ENCODE measurements at places on chromosomes 11 and 22. TPM values are rescaled to one million over a fixed set of nuclear protein-coding genes. Genes with fewer than 3 reads are reported as not detected.

DNA sequence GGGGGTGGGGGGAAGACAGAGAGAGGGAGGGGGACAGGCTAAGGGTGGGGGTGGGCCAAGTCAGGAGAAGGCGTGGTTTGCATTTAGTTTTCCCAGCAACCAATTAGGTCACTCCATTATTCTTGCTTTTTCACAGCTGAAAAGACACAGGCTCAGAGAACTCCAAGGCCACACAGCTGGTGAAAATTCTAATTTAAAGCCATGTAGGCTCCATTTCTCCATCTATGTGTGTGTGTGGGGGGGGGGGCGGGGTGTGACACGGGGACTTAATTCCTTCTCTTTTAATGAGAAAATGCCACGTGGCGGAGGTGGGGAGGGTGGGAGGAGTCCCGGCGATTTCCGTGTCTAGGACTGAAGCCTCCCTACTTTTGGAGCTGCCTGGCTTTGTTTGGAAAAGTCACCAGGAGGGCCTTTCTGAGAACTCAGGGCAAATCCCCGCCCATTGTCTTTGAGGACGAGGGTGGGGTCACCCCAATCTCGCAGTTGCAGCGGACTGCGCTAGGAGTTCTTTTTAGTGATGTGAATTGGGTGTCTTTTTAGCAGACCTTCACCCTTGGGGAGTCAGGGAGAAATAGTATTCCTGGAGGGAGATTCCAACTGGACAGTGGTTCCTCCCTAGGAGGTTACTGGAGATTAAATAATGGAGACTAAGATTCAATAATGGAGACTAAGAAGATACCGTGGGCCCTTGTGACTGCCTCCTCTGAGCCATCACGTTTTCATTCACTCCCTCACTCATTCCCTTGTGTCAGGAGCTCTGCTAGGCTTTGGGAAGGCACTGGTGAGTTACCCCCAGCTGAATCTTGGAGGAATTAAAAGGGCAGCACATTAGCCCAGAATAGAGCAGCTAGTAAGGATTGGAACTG lies 36.4 kb upstream of the PTPRJ start:
- no peak for DNase-seq

DNA sequence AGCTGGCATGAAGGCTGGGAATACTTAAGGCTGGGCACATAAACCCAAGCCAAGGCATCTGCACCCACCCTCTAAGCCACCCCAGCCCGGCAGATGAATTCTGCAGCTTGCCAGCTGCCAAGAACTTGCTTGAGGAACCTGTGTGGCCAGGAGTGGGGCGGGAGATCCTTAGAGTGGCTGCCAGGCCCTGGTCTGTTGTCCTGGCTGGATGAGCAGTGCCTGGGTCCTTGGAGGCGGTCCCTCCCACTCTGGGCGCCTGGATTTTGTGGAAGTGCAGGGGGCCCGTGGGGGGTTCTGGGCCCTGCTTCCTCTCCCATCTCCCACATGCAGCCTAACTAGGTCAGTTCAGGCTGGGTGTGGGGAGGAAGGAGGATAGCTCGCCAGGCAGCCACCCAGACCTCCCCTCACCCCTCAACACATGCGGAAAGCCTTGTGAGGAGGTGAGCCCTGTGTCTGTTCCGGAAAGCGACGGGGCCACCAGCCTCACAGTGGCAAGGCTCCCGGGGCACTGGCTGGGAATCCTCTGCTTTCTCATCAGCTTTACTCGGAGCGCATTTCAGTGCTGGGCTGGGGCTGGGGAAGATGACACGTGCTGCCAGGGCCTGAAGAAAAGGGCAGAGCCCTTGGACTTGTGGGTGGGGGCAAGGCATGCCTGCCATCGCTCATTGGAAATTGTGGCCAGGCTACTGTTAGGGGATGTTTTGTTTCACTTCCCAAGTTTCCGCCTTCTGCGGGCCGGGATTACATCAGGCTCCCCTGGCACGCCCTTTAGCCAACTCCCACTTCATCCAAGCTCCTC lies 8.4 kb downstream of the DAGLA start:
- no peak for DNase-seq

DNA sequence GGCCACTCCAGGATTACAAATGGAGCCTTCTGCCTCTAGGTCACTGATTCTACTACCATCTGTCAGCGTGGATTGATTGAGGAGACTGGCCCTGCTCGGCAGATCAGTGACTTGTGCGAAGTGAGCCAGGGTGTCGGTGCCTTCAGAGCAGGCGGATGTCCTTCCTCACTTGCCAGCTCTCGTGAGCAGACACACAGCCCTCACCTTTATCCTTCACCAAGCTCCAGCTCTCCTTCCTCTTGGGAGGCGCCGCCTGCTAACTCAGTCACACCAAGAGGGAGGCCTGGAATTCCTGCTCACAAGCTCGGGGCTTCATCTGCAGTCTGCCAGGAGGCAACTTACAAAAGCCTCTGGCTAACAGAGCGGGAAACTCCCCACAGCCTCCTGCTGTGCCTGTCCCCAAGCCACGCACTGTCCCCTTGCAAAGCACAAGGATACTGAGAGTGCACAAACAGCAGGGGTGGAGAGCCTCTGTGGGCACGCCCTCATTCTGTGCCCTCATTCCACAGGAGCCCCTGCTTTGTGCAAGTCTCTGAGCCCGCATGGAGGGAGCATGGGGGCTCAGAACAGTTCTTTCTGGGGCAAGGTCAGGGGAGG lies 3.5 kb upstream of the TCF20 start:
- DNase-seq: no peak

DNA sequence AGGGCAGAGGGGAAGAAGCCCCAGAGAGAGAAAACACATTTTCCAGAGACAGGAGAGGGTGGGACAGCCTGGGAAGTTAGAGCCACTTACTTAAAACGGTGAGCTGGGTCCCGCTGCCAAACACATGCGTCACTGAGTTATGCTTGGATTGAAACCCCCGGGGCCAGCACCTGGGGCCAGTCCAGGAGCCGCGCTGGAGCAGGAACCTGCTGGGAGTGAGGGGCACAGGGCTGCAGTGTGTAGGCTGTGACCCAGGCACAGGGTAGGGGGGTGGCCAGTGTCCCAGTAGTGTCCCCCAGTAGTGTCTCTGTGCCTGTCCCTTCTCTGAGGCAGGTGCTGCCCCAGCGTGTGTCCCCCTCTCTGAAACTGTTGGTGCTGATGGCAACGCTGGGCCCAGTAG lies 5.2 kb downstream of the IGLL1 start:
- no peak for DNase-seq

DNA sequence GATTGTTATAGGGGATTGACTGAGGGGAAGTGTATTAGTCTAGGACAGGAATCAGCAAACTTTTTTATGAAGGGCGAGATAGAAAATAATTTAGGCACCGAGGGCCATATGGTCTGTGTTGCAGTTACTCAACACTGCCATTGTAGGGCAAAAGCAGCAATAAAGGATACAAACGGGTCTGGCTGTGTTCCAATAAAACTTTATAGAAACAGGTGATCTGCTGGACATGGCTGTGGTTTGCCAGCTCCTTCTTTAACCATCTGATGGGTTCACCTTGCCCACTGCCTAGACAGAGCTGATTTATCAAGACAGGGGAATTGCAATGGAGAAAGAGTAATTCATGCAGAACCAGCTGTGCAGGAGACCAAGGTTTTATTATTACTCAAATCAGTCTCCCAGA lies 20.0 kb downstream of the PRR5L start:
- DNase-seq: no peak

DNA sequence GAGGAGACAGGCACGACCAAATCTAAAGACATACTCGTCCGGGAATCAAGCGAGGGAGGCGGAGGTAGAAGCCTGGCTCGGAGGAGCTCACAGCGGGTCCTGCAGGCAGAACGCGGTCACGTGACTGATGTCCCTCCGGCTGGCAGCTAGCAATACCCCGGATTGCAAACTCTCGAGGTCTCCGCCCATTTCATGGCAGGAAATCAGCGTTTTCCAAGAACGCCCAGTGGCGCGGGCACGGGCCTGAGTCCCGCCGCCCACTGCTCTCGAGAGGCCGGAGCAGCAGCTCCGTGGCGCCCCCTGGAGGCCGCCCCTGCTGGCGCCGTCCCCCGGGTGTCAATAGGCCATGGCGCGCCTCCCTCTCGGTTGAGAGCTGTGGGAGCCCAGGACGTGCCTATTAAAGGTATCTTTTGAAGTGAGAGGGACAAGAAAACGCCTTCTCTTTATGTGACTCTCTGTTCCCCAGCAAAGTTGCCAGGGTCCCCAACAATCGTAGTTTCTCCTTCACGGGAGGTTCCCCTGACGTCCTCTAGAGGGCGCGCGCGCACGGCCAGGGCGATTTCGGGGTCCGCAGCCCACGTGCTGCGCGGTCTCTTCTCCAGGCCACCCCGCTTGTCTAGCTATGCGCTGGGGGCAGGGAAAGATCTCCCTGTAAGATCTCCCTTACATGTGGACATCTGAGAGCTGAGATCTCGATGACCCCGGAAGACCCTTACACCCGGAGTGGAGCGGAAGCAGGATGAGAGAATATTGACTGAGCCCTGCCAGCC lies 37.3 kb upstream of the RBFOX2 start:
- DNase-seq: peak; percentile 64

DNA sequence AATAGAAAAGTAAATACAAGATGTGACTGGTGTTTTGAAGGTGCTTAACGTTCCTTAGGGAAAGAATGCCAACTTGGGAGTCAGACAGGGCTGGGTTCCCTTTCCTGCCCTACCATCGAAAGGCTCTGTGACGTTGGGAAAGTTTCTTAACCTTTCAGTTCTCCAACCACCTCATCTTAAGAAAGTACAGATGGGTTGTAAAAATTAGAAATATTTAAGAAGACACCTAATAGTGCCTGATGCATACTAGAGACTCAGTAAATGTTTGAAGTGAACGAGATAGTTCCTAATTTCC lies 1.1 kb downstream of the GTPBP1 start:
- no peak for DNase-seq

DNA sequence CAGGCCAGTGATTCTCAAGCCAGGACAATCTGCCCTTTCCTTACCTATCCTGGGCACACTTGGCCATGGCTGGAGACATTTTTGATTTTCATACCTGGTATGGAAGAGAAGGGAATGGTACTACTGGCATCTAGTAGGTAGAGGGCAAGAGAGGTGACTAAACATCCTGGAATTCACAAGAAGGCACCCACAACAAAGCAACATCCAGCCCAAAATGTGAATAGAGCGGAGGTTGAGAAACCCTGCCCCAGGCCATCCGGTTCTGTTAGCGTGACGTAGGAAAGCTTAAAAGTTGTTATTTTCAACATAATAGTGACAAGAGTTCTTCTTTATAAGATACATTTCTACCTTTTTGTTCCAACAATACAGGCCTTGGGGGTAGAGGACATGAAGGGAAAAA lies 114.9 kb upstream of the ALX4 start:
- no peak for DNase-seq

DNA sequence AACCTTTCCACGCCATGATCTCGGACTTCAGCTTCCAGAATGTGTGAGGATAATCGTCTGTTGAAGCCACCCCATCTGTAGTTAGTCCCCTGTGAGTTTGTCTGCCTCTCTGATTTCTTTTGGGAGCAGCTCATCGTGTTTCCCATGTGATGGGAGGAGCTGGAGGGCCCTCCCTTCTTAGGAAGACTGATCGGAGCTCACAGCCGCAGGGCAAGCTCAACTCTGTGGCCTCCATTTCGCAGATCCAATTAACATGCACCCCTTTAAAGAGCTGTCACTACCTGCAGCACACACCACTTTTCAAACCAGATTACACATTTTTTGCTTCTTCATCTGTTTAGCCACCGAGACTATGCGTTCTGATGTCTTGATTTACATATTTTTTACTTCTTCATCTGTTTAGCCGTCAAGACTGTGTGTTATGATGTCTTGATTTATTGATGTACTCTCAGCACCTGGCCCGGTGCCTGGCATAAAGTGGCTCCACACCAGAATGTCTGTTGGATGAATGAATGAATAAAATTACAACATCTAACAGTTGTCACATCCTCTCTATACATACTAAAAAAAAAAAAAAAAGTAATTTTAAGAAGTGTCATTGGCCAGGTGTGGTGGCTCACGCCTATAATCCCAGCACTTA lies 14.9 kb upstream of the PPFIA1 start:
- DNase-seq: no peak

- DNase-seq: no peak
These were observed 38.4 kb upstream of the CLMP start for GRCh38 chr11:123233280-123233974.

DNA sequence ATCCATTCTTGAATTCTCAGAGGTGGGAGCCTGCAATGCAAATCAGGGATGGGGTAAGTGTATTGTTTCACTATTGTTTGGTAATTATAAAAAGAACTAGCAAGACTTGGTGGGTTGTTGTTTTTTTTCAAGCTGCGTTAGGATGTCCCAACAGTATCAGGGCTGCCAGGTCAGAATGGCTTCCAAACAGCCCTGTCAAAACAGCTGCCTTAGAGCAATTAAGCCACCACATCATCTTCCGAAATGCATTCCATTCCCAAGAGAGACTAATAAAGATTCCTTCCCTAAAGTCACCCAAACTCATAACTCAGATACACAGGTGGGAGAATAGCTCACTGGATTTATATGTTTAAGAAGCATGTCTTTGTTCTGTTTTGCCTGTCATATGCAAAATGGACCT lies 23.5 kb downstream of the BBOX1 start:
- no peak for DNase-seq

DNA sequence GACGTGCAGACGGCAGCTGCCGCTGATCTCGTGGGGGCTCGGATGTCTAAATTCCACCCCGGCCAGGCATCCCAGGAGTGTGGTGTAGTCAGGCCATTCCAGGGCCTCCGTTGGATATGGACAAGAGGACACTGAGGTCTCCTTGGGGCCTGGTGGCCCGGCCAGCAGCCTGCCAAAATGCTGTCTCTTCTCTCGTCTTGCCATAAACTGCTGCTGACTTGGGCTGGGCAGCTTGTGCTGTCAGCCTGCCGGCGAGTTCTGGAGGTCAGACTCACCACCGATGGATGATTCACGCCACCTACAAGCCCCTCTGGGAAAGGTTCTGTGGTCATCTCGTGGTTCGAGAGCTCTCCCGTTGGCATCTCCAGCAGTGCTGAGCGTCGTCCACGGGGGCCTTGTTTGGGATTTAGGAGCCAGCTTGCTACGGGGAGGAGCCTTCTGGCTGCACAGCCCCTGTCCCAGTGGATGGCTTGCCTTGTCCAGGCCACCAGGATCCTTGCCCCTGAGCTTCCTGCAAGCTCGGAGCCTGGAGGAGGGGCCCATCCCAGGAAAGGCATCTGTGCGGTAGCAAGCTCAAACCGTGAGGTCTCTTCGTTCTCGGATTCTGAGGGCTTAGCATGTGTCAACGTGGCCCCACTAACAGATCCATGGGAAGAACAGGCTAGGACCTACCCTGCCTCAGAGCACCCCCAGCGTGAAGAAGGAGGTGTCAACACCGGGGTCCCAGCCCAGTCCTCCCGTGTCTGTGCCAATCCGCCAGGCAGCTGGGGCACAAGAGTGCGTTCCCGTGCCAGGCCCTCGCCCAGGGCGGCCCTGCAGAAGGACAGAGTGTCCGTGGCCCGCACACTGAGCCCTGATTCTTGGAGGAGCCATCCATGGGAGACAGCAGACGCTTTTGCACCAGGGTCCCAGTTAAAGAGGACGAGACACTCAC lies 1114.1 kb downstream of the BRD1 start:
- DNase-seq: no peak

The MMP8 gene
- polyA plus RNA-seq: not detected

The TCN2 gene
- polyA plus RNA-seq: 56.1 TPM

The PRR33 gene
- polyA plus RNA-seq: 0.04 TPM

The FAM83F gene
- polyA plus RNA-seq: 3.6 TPM

The CFAP300 gene
- 3.9 TPM for polyA plus RNA-seq

The CSRP3 gene
- polyA plus RNA-seq: not detected

Data from left renal pelvis (tissue), 4 donors.